ENCODE measurements at places on chromosomes 12 and 14. TPM values are rescaled to one million over a fixed set of nuclear protein-coding genes. Genes with fewer than 3 reads are reported as not detected.

TMCC3 gene
- 6.5 TPM for total RNA-seq

KRT83 gene
- 0.33 TPM for total RNA-seq

PTPRR gene
- total RNA-seq = 3.1 TPM

AGAP2 gene
- total RNA-seq = 0.23 TPM

HOXC11 gene
- total RNA-seq = 0.84 TPM

CCDC77 gene
- total RNA-seq = 10.5 TPM

All from PC-3 (cell line).